ENCODE measurements at places on chromosomes 5 and 9.
A peak's percentile ranks its signal among the peaks of the same experiment; 100 is the strongest.

DNA sequence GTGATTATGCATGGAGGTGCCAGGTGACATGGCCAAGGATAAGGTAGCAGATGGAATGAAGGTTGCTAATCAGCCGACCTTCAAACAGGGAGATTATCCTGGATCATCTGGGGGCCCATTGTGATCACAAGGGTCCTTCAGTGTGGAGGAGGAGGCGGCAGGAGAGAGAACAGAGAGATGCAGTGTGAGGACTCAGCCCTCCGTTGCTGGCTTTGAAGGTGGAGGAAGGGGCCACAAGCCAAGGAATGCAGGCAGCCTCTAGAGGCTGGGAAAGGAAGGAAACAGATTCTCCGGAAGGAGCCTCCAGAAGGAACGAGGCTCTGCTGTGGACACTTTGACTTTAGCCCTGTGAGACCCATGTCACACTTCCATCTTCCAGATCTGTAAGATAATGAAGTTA lies 27.4 kb upstream of the EEIG1 start:
- no peak for DNase-seq

DNA sequence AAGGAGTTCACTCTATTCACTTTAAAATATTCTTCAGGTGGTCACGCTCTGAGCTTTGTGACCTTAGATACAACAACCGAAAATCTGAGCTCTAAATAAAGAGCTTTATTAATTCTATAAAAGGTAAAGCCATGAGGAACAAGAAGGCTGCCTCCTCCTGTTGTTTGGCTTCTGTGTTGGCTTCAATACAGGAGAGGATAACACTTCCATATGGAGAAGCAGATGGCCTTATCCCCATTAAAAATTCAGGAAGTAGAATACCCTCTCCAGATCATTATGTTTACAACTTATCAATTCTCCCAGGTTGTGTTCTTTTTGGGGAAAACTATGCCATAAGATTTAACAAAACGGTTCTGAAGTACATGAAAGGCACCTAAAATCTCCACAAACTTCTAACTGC lies 128.4 kb downstream of the TTC39B start:
- DNase-seq = no peak

DNA sequence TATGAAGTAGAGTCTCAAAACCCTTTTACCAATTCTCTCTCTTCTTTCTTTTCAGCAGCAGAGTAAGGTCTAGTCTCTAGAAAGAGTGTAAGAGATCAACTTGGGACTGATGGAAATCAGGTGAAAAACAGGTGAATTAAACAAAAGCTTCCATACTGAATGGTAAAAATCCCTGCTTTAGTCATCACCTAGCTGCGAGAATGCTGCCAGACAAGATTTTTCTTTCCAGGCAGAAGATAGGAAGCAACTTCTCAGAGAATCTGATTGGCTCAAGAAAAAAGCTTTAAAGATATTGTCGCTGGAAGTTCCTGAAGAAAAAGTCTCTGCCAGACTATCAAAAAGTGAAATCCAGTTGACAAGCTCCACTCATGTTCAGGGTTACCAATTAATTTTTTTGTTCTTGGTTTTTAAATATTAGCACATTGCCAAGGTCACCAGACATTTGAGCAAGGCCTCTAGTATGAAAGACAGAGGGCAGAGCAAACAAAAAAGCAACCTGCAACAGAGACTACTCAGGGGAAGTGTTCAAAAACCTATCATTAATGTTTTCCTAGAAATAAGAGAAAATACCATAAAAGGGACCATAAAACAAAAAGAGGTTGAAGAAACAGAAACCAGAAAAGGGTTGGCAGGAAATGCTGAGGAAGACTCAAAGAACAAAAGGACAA lies 9.3 kb downstream of the CDO1 start:
- DNase-seq = no peak

DNA sequence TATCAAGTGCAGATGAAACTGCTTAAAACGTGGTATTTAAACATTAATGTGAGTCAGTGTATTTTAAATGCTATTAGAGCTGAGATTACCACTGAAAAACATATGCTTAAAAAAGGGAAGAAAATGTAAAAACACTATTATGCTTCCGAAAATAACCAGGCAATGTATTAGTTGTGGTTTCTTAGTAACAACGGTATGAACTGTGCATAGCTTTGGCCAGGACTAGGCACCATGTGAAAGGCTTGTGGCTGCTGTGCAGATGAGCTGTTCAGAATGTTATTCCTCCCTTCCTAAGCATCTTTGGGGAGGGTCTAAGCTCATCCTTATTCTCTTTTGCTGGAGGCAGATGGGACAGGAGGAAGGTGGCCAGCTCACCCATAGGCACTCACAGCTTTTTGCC lies 84.9 kb downstream of the NTRK2 start:
- DNase-seq = no peak

- DNase-seq = no peak
Observed at GRCh38 chr9:118222375-118222774, 518.2 kb downstream of the TLR4 start.

DNA sequence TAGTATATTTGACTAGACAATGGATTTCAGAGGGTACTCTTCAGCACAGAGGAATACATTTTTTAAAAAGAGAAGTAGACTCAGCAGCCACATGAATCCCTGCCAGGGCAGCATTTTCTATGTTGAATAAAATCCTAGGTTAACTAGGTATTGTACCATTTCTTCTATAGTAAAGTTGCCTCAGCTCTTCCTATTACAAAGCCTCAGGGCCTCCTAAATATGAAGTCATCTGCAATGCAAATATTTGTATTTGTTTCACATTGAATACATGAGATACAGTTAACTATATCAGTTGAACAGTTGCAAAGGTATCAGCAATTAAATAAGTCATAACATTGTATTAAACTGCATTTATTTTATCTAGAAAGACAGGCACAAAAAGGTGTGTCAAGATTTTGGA lies 59.5 kb downstream of the NUDT12 start:
- no peak for DNase-seq

DNA sequence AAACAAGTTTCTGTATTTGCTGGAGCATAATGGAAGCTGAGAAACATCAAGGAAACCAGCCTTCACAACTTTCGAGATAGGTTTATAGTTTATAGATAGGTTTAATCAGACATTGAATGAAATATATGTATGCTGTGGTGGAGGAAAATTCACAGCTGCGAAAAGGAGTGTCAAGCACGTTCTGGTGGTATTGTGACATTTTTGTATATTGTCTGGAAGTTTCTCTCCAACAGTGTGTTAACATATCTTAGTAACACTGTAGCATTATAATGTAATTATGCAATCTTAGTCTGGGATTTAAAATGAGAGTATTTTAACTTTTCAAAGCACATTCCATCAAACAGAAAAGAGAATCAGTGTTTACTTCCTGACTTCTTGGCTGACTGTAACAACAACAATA lies 50.0 kb downstream of the FCHO2 start:
- no peak for DNase-seq

DNA sequence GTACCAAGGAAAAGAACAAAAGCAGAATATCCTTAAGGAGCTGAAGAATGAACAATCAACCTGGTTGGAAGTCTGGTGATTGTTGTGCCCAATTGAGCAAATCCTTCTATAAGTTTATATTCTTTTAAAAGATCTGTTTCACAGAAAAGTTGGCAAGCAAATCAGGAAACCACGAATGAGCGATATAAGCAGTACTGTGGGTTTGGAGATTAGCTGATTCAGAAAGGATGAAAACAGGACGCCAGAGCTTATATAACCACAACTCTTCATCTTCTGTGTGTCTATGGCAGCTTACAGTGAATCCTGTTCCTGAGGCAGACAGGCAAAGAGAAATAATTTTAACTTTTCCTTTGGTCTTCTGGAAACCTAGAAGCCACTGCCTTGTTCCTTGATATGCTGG lies 61.7 kb downstream of the SLC38A9 start:
- DNase-seq = no peak

DNA sequence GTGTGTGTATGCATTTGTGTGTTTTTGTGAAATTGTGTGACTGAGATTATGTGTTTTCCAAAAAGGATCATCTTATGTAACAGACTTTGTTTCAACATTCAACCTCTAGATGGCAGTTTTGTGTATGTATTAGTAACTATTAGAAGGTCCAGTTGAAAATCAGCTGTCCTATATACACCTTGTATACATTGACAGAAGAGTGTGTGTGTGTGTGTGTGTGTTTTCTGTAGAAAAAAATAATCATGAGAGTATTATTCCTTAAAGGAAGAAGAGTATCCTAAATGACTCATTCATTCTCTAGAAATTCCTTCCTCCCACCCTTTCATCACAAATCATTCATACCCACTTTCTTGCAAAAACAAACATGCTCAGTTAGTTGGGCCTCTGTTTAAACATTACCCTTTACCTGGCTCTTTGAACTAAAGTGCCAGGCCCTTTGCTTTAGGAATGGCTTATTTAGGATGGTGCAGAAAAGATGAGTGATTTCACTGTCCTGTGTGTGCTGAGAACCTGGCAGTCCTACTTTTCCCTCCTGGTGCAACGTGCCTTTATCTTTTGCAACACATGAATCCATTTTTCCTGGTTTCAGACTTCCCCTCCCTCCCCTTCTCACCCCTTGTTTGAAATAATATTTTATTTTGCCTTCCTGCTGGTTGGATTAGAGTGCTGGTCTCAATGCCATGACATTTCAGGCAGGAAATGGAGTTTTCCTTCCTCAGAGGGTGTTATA lies 152.2 kb downstream of the ARHGAP26 start:
- DNase-seq = no peak

GRCh38 chr5:159051421-159052282 lies 48.1 kb downstream of the EBF1 start:
- peak; percentile 24 for DNase-seq

GRCh38 chr9:113721856-113722255 lies 154.3 kb upstream of the ZNF618 start:
- DNase-seq = no peak

DNA sequence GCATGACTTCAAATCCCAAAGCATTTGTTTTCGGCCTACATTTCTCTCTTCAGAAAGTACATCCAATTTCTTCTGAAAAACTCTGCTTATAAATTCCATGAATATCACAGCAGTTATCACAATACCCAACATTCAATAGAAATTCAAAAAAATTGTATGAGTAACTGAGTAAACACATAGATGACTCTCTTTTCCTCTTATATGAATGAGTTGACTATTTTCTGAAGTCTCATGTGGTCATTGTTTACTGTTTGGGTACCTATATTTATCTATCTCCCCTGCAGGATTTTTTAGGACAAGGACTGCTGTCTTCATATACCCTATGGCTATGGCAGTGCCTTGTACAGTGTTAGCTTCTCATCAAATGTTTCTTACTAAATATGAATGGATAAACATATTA lies 157.1 kb downstream of the HTR1A start:
- no peak for DNase-seq

DNA sequence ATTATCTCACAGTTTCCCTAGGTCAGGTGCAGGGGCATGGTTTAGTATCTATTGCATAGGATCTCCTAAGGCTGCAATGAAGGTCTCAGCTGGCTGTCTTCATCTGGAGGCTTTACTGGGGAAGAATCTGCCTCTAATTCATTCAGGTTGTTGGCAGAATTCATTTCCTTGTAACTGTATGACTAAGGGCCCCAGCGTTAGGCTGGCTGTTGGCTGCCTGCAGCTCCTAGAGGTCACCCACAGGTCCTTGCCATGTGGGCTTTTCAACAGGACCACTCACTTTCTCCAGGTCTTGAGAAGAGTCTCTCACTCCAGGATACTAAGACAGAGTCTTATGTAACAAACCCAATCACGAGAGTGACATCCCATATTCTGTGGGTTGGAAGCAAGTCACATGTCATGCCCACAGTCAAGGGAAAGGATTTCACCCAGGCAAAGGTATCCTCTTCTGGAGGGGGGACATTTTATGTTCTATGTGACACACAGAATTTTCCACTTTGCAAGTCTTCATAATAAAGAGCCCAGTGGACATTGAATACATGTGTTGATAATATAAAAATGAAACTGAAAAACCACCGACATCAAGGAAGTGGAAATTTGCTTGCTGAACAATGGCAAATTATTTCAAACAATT lies 38.2 kb downstream of the HMHB1 start:
- no peak for DNase-seq

GRCh38 chr9:31612336-31613030 lies 772.0 kb upstream of the ACO1 start:
- DNase-seq = no peak

DNA sequence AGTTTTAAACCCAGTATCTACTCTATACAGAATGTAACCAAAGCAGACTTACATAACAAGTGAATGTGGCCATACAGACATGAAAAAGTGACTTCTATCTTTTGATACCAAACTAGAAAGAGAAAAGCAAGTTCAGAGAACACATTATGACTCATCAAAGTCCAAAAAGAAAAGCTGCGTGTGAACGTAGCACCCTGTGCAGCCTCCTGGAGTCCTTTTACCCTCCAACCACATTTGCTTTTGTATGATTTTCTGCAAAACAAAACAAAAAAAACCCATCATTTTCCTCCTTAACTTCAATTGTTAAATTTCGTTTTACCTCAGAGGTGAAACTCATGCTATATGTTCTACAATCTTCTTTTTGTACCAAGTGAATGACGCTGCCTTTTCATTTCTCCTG lies 2.8 kb upstream of the SMARCA2 start:
- DNase-seq = peak; percentile 30

DNA sequence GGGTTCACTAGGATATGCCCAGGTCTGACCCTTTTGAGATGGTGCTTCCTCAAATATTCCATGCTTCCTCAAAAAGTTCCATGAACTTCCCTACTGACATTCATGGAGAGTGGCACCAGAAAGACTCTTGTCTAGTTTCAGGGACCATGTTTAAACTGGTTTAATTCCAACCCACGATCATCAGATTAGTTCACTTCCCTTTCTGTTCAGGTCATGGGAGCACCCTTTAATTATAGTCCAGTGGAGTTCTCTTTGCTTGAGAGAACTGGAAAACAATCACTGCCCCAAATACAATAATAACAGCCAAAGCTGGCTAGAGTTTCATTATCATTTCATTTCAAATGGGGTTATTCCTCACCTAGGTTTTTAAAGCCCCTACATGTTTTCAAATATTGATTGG lies 9.7 kb upstream of the ERBIN start:
- DNase-seq = no peak
